Activated T-helper 1 cell treated with anti-CD3 and anti-CD28 coated beads, Interleukin-2, amount 50 U/mL, for 16 hours (primary cell): ENCODE measurements at places on chromosomes 1 and 21.
A peak's percentile ranks its signal among the peaks of the same experiment; 100 is the strongest.

- no peak for DNase-seq
Observed at GRCh38 chr1:36323636-36324352, at the start of gene EVA1B. EVA1B (minus strand) TSS chr1:36323645; CDS start chr1:36323037, 608 bp downstream.

DNA sequence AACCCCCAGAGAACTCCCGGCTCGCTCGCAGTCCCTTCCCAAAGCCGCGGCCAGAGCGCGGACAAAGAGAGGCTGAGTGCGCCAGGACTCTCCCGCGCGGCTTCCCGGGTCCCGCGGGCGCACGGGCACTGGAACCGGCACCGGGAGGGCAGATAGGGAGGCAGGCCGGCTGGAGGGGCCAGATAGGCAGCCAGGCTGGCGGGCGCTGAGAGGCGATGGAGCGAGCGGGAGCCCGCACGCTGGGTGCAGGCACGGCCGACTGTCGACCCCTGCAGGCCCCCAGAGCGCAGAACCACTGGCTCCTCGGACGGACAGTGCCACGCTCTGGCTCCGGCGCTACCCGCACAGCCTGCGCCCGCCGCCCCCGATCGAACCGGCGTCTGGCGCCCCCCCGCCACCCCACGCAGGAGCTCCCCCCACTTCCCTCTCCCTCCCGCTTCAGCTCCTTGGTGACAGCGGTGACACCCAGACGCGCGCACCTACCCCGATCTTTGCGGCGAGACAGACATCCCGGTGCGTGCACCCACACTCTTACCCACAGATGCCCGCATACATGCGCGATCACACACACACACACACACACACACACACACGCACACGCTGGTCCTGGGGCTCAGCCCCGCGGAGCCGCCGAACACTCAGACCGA is 534 bp downstream of the SLC6A9 start:
- DNase-seq = no peak

DNA sequence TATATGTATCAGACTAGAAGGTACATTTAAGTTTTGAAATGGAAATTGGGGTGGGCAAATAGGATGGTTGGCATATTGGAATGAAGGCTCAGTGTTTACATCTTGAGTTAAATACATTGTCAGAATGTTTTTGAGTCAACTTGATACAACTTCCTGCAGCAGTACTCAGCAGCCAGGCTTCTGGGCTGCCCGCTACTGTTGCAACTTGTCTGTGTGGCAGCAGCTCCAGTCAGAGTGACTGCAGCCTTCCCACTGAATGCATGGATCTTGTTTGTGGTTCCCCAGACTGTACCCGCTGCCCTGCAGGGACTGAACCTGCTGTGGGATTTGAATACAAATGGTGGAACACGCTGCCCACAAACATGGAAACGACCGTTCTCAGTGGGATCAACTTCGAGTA is 24.9 kb upstream of the SARS1 start:
- DNase-seq = no peak

DNA sequence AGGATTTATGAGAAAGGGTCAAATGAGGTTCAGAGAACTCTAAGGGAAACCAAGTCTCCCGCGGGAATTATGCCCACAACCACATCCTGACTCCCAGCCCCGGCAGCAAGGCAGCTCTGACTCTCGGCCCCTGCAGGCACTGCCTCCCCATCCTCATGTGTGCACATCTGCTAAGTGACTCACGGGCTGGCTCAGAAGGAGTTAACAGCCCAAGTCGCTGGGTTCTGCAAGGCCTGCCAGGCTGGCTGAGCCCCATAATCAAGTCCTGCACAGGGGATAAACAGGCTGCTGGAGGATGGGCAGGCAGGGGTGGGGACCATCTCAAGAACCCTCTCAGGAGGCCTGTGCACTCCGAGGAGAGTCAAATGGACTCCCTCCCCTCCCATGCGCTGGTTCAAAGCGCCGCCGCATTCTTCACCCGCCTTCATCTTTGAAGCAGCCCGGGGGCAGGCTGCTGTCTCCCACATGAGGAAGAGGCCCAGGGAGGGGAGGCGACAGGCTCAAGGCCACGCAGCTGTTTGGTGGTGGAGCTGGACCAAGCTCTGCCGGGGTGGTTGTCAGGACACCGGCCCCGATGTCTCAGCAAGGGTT is 344.3 kb downstream of the MATN1 start:
- no peak for DNase-seq

- no peak for DNase-seq
Observed at GRCh38 chr1:106677721-106678120, 378.8 kb upstream of the PRMT6 start.

GRCh38 chr1:222786121-222786520 is 28.7 kb upstream of the DISP1 start:
- no peak for DNase-seq

DNA sequence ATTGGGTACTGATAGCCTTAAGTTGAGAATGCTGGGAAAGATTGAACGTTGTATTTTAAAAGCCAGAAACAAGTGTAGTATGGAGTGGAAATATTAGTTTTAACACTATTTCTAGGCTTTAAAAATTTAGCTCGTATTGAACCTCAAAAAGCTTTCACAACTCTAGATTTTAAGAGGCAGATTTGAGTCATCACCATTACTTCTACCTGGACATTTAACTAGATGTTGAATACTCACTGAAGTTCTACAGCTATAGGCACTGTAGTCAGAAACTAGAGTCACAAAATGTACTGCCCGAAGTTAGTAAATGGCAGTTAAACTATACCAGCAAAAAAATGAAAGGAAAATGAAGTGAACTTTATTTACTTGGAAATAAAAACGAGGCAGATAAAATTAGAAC is 96.5 kb downstream of the NEK7 start:
- DNase-seq = no peak

DNA sequence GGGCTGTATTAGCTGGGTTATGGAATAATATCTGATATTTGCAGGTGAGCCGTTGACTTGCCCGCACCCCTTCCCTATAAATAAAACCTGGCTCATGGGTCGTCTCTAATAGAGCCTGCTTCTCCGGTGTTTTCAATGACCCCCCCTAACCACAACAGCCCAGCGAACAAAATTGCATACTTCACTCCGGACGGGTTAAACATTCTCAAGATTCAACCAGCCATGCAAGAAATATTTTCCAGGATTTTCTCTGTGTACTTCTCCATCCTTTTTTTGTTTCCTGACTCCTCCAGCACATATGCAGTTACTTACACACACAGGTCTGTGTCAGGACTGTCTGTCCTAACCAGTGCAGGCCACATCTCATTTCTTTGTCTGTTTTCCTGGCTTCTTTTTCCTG is 267.7 kb downstream of the ZNF648 start:
- DNase-seq = no peak

- DNase-seq = no peak
Observed at GRCh38 chr1:109803901-109804331, 40.2 kb upstream of the EPS8L3 start.

DNA sequence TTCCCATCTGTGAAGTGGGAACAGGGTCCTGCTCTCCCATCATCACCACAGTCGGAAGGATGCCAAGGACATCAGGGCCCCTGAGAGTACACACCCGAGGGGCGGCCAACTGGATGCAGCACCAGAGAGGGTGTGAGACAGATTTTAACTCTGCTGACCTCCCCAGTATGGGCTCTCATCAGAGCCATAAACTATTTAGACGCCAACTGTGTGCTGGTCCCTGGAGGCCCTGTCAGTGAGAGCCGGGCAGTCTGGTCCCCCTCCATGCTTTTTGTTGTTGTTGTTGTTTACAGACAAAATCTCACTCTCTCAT is 1.7 kb downstream of the FGR start:
- no peak for DNase-seq

GRCh38 chr1:159282118-159282517 is 20.0 kb upstream of the FCER1A start:
- no peak for DNase-seq

GRCh38 chr1:226670073-226670472 is 69.0 kb downstream of the ITPKB start:
- DNase-seq = no peak

- DNase-seq = no peak
Observed at GRCh38 chr1:107196973-107197562, 56.2 kb downstream of the NTNG1 start.

GRCh38 chr1:215056584-215056983 is 26.0 kb upstream of the KCNK2 start:
- DNase-seq = no peak

DNA sequence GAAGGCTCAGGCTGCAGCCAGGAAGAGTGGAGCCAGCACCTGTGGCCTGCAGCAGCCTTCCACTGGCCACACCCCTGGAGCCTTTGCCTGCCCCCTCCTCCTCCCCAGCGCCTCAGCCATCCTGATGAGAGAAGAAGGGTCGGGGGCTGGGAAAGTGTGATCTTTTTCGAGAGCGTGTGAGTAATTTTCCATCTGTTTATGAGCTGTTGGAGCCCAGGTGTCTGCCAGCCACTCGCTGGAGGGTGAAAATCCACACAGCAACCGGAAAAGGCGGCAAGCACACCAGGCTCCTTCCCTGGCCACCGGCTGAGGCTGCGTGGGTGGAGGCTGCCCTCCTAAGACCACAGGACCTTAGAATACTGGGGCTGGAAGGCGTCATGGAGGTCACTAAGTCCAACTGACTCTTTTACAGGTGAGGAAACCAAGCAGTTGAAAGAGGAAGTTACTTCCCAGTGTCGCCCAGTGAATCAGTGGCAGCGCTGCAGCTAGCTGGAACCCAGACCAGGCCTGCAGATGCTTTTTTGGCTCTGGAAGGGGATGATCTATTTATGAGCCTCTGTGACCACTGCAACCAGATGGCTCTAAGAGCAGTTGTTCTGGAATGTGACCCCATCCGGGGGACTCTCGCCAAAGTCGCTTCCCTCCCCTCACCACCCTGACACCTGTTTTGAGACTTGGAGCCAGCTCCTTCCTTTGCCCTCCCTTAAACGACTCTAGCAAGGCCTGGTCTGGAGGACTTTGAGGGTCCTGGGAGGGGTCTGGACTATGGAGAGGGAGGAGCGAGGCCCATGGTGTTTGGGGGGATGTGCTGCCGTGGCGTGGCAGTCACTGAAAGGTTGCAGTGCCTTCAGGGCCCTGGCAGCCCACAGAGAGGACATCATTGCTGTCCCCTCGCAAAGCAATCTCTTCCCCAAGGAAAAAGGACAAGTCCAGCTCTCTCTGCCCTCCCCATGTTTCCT is 54.5 kb downstream of the LGR6 start:
- DNase-seq = no peak

DNA sequence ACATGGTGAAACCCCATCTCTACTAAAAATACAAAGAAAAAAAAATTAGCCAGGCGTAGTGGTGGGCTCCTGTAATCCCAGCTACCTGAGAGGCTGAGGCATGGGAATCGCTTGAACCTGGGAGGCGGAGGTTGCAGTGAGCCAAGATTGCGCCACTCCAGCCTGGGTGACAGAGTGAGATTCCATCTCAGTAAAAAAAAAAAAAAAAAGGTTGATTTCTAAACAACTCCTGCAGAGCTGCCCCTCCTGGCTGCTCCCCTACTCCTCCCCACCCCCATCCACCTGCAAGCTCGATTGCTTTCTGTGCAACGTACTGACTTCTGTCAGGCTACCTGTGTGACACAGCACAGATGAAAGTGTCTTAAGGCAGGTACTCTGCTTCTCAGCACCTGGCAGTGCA is 13.3 kb downstream of the ETV3L start:
- DNase-seq = no peak

DNA sequence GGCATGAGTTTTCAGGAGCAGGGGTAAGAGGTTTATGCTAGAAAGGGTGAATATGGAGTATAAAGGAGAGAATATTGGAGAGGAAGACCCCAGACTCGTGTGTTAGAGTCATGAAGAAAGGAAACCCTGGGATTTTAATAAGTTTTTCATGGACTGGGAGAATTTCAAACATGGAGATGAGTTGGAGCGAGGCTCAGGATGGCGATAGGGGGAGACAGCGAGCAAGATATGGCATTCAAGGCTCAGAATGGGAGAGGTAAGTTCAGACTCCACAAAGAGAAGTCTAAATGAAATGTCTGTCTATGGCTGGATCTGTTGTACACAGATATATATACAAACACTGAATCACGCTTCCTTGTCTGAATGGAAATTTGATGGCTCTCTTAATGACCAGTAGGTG is 92.5 kb downstream of the LRRC40 start:
- DNase-seq = no peak

DNA sequence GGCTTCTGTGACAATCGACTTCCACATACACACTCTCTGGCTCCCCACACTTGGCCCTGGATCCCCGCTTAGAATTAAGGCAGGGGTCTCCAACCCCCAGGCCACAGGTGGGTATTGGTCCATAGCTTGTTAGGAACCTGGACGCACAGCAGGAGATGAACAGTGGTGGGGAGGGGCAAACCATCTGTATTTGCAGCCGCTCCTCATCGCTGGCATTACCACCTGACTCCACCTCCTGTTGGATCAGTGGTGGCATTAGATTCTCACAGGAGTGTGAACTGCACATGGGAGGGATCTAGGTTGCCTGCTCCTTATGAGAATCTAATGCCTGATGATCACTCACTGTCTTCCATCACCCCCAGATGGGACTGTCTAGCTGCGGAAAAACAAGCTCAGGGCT is 16.0 kb downstream of the TRIM62 start:
- DNase-seq = no peak

GRCh38 chr1:235207209-235207565 is 46.1 kb upstream of the RBM34 start:
- DNase-seq = peak; percentile 17

DNA sequence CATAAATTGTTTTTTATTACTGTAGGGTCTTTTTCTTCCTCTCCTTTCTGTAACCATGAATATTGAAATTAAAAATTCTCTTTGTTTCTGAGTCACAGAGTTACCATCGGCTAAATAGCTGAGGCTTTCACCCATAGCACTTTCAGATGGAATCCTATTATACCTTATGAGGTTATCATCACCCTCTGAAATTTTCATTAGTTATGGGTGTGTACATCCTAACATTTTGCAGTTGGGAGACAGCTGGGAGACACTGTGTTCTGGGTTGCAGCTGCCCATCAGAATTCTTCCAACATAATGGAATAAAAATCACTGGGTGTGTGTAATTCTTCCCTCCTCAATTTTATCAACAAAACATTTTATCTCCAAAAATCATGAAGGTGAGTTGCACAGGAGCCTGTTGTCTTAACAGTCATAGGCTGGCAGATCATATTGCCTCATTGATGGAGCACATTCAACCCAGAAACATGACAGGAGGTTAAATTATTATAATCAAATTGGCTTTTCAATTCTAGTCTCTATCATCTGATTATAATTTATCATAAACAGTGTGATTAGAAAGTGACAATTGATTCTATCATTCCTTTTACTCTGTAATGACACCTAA is 17.4 kb downstream of the CYYR1 start:
- no peak for DNase-seq

DNA sequence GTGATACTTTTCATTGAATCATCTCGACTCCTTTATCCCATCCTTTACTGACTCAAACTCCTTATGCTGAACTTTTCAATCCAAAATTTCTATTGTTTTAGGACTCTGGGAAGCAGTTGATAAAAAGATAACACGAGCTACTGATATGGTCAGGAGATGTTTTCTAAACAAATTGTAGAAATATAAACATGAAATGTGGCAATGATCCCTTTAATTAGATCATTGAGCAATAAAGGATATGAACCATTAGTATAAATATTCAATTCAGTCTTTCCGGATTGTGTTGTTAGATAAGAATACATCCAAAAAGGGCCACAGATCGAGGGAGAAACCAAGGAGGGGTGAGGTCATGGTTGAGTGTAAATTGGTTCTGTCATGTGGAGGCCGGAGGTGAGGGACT is 88.4 kb downstream of the NID1 start:
- no peak for DNase-seq
